ENCODE measurements at places on chromosomes 5 and 9. TPM values are rescaled to one million over a fixed set of nuclear protein-coding genes. Genes with fewer than 3 reads are reported as not detected.

The ARRDC1 gene
- total RNA-seq = 30.8 TPM

The PCDHGA10 gene
- total RNA-seq = 0.08 TPM

DNA sequence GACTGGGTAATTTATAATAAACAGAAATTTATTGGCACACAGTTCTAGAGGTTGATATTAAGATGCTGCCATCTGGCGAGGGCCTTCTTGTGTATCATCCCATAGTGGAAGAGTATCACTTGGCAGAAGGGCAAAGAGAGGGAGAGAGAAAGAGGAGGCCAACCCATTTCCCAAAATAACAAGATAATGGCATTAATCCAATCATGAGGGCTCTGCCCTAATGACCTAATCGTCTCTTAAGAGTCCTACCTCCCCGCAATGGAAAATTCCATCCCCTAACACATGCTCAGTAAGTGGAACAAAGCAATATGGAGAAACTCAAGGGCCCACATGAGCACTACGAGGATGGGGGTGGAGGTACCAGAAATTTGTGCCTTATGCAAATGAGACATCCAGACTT, 17.6 kb upstream of the VDAC1 start:
- no peak for DNase-seq

DNA sequence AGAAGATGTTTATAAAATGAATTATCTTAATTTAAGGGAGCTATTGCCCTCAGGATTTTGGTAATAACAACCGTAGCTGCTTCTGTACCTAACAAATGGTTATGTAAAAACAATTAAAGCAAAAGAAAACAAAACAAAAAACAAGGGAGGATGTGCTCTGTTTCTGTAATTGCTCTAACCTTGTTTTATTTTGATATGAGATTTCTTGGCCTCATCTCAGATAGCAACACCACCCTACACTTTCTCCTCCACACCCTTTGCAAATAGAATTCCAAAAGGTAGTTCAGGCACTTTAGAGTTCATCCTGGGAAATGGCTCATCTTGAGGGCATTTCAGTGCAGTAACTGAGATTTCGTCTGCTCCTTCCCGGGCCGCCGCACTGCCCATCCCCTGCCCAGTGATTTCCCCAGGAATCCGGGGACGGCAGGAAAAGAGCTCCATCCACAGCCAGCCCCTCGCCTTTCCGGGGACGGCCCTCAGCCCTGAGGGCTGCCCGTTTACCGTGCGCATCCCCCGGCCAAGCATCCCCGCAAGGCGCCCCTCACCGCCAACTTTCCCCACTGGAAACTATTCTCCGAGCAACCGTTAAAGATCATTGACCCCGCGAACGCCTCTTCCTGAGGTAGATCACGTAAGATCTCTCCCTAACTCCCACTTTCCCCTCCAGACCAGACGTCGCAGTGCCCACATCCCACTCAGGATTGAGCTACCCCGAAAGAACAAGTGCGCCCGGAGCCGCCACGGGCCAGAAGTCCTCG, 1.2 kb downstream of the FNBP1 start:
- DNase-seq = no peak

DNA sequence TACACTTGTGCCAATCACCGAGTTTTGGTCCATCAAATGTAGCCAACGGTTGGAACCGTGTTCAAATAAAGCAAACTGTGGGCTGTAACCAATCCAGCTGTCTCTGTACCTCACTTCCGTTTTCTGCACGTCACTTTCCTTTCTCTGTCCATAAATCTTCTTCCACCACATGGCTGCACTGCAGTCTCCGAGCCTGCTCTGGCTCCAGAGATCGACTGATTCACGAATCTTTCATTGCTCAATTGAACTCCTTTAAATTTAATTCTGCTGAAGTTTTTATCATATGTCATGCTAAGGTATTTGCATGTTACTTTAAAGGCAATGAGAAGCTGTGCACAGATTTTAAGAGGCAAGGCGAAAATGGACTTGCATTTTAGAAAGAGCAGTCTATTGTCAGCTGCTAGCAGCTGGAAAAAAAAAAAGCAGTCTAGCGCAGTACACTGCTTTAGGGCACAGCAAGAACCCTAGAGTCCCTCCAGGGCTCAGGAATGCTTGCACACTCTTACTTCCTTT, 13.2 kb downstream of the TTC39B start:
- peak; percentile 28 for DNase-seq

GRCh38 chr9:97633859-97634490, 354 bp downstream of the NCBP1 start:
- no peak for DNase-seq

DNA sequence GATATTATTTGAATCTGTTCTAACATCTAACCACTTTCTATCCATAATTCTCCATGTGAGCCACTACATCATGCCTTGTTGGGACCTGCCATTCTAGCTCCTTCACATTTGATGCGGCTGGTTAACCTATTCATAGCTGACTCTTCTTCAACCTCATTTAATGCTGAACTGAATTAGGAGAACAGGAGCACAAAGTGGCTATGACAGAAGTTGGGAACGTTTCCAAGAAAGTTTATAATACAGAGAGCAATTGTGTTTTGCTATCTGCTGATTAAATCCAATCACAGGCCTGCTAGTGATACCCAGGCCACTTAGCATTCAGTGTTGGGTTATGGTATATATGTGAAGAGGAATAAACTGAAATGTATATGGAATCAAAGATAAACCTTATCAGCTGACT, 440.3 kb downstream of the PTPRD start:
- DNase-seq = no peak

The ACTBL2 gene
- total RNA-seq = not detected

DNA sequence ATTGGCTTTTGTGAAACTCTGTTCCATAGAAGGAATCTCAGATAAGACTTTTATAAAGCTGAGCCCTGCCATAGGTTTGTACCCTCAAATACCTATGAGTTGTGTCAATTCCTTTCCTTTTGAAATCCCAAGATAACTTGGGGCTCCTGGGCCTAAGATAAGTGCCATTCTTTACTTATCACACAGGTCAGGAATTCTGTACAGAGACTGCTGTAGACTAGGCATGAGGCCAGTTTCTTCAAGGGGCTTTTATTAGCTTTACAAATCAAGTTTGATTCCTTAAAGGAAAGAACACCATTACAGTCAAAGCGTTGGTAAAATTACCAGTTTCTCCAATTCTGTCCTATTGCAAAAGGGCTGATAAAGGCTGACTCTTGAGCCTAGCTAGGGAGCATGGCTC, 39.2 kb downstream of the SHC3 start:
- no peak for DNase-seq

- no peak for DNase-seq
These were observed 54.1 kb downstream of the SPEF2 start for GRCh38 chr5:35671541-35672295.

DNA sequence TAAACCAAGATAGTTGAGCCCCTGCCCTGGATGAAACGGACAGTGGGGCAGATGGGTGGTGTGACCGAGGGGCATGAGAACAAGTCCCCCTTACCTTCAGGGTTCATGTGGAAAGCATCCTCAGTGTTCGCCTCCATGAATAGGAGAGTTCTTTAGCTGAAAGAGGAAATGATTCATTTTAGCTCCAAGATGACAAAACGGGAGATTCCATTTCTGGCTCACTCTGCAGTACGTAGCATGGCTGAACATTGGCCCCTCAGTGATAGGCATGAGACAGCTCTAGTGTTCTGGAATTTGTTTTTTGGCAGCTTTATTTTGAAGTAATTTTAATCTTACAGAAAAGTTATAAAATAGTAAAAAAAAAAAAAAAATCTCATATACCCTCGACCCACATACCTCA, 70.2 kb upstream of the AGXT2 start:
- no peak for DNase-seq

GRCh38 chr9:133349965-133350616, 2.1 kb downstream of the RPL7A start:
- DNase-seq = no peak

The SLC28A3 gene
- not detected for total RNA-seq

DNA sequence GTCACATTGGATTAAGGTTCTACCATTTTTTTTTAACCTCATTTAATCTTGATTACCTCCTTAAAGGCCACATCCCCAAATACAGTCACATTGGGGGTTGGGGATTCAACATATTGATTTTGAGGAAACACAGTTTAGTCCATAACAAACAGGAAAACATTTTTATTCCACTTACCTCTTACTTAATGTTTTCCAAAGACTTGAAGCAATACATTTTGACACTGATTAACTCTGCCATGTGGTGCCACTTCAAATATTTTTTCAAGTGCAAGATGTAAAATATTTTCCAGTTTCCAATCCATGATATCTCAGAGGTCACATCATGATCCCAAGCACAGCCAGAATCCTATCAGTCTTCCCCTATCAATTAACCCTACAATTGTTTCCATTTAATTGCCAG, 548.0 kb downstream of the CSNK1G3 start:
- no peak for DNase-seq

- no peak for DNase-seq
These were observed 279.7 kb downstream of the NPR3 start for GRCh38 chr5:32990593-32991420.

The BNC2 gene
- not detected for total RNA-seq

GRCh38 chr5:88734191-88734640, 148.8 kb downstream of the MEF2C start:
- DNase-seq = no peak

GRCh38 chr9:123684393-123685149, 245.4 kb downstream of the DENND1A start:
- no peak for DNase-seq

The CTSL gene
- 1.2 TPM for total RNA-seq

The ORM2 gene
- total RNA-seq = not detected

DNA sequence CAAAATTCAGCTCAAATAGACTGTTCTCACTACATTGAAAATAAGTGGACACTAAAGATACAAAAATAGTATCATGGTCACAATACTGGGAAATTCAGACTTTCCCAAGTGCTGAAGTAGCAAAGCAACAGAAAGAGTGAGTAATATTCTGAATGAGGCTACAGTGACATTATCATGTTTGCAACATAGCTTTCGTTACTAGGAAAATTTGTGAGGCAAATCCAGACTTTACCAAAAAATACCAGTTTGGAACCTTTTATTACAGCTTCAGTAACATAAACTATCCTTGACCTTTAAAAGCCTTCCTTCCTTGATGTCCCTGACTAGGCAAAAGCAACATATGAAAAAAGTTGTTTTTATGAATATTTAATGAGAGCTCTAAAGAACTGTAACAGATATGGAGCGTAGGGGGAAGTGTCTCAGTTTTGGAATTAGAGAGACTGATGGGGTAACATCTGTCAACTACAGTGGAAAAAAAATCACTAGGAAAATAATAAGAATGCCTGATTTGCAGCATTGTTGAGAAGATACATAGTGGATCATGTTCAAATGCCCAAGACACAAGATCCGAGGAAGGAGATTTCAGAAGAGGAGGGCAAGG, 312.9 kb downstream of the ADGRV1 start:
- DNase-seq = no peak

DNA sequence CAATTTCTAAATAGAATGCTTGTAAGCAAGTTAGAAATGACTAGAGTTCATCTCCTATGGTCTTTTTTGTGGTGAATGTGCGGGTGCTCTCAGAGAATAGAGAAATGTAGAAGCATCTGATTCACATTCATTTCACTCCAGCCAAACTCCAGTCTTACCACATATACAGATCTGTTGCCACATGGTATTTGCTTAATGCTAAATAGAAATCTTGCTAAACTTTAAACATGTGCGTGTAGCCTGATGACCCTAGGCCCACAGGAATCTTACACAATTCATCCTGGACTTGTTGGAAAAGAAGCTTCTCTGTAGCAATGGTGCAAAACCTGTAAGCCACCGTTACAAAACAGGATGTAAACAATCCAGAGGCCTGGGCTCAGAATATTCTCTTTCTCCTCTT, 135.2 kb downstream of the PCSK1 start:
- DNase-seq = no peak

DNA sequence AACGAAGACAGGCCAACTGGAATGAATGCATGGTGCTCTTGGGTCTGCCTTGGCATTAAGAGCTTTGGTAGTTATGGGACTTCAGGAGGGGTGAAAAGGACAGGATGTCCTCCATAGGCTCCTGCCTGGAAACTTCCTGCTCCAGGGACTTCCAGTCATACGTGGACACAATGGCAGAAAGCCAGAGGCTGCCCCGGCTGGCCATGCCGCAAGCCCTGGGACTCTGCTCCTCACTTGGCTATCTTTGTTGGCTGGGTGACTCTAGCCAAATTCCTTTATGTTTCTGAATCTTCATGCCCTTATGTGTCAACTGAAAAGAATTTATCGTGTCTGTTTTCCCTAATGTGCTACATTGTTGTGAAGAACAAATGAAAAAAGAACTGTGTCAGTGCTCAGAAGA, 136.9 kb downstream of the SIL1 start:
- no peak for DNase-seq

- DNase-seq = no peak
These were observed 414.0 kb downstream of the NFIB start for GRCh38 chr9:13899924-13900323.

The ARL14EPL gene
- total RNA-seq = 0.44 TPM

GRCh38 chr5:178108966-178109365, 4.4 kb upstream of the N4BP3 start:
- no peak for DNase-seq

DNA sequence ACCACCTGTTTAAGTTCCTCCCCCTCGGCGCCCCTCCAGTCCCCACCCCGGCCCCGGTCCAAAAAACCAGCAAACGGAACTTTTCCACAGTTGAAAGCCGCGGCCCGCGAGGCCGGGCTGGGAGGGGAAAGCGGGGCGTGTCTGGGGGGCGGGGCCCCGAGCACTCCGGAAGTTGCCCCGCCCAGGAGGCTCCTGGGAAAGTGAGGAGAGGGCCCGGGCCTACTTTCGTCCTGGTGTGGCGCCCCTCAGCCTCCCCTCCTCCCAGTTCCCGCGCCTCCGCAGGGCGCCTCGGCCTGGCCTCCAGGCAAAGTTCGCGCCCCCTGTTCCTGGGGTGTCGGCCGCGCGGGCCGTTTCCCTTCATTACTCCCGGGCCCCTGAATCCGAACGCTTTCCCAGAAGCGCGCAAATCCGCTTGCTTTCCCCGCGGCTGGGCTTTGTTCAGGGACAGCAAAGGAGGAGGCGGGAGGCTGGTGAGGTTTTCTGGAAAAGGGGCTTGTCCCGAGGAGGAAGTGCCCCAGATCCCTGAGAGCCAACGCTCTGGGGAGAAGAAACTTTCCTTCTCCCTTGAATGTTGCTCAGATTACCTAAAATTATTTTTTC, 4.5 kb upstream of the DMRT3 start:
- DNase-seq = no peak

DNA sequence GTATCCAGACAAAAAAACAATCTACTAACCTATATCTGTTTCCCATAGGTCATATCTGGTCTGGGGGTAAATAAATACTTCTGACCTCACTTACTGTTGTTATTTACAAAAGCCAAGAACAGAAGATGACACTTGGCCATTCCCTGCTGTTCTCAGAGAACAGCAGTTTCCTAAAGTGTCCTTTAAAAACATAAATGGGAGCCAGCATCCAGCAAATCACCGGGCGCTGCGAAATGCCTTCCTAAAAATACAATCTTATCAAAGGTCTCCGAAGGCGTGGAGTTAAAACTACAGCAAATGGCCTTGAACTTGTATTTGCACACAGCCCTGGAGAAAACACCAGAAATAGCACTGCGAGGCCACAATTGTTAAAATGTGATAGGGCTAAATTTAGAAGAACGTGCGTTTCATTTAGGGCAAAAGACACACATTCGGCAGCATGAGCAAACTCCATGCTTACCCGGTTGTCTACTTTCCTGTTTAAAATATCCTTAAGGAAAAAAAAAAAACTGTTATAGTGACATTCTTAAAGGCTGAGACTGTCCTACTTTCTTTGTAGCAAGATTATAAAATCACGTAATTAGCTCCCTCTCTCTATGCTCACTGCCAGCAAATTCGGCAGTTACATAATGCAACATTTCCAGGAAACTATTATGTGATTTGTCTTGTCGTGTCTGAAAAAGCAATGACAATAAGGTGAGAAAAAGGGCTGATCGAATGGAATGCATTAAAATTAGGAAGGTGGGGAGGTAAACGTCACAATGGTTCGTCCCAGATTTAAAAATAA, 1.5 kb downstream of the NFIL3 start:
- no peak for DNase-seq

The DIMT1 gene
- total RNA-seq = 23.7 TPM

All from CD8-positive, alpha-beta T cell (primary cell).